ENCODE measurements at places on chromosomes 12 and 14. TPM values are rescaled to one million over a fixed set of nuclear protein-coding genes. Genes with fewer than 3 reads are reported as not detected.

Gene ERBB3
- 154 TPM for total RNA-seq

Gene RPS6KL1
- 3.1 TPM for total RNA-seq

Gene COL2A1
- 88.2 TPM for total RNA-seq

Gene SERPINA1
- total RNA-seq: 3.7 TPM

Gene RD3L
- not detected for total RNA-seq

Gene NRXN3
- 0.52 TPM for total RNA-seq

Gene CAPZA3
- total RNA-seq: not detected

Gene GPR68
- 0.52 TPM for total RNA-seq

Gene TAC3
- not detected for total RNA-seq

Gene ZCCHC8
- total RNA-seq: 23.5 TPM

Gene RERGL
- total RNA-seq: 1.0 TPM

Gene AICDA
- not detected for total RNA-seq

Gene EXOC3L4
- 0.52 TPM for total RNA-seq

Gene STAC3
- total RNA-seq: 166 TPM

Gene NRIP2
- total RNA-seq: 1.0 TPM

Gene CLEC2A
- total RNA-seq: not detected

Gene PLEK2
- 3.7 TPM for total RNA-seq

Gene SLC25A47
- total RNA-seq: 0.52 TPM

Gene SPTB
- 312 TPM for total RNA-seq

Gene TGFB3
- total RNA-seq: 58.5 TPM

Gene MYH6
- 2.1 TPM for total RNA-seq

Gene KRT2
- total RNA-seq: not detected

Data from skeletal muscle tissue (tissue), 5 donors.